ENCODE measurements at places on chromosomes 3 and 15.

DNA sequence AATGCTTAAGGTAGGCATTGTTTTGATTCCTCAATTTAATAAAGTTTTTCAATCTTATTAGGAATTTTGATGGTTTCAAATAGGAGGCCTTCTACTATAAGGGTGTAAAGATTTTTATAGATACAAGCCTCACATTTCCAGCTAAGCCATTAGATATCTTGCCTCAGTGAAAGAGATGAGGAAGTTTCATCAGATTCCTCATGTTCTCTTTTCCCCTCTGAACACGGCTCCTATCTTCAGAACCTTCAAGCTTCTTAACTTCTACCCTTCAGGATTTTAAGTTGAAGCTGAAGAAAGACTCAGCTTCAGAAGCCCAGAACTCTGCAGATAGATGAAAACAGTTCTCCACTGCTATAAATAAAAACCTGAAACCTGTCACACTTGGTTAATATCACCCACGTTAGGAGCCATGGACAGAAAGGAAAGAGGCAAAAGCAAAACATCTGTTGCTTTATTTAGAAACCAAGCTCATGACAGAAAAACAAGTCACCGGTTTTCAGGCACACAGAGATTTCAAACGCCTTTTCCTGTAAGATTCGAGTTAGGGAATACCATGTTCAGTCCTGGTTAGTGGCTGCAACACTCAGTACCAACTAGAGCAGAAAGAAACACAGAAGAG is 82.2 kb upstream of the GOLGA8B start:
- DNase-seq: no peak

- DNase-seq: no peak
Measured at GRCh38 chr3:36959821-36960220, 15.0 kb upstream of the TRANK1 start.

DNA sequence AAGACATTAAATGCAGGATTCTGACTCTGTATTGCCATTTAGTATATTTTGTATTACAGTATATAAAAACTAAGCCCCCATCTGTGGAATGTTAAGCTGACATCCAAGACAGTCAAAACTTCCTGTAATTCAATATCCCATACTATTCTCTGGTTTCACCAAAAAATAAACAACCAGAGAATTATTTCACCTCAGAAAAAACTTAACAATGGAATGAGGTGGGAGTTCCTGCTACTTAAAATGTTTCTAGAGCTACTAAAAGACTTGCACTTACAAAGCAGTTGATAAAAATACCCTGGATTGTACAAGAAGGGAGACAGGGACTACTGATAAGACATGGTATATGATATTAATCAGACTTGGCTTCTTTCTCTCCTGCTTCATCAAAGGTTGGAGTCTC is 8.3 kb downstream of the ARL13B start:
- DNase-seq: no peak

GRCh38 chr3:101972430-101973162 is 123.3 kb downstream of the NFKBIZ start:
- no peak for DNase-seq

DNA sequence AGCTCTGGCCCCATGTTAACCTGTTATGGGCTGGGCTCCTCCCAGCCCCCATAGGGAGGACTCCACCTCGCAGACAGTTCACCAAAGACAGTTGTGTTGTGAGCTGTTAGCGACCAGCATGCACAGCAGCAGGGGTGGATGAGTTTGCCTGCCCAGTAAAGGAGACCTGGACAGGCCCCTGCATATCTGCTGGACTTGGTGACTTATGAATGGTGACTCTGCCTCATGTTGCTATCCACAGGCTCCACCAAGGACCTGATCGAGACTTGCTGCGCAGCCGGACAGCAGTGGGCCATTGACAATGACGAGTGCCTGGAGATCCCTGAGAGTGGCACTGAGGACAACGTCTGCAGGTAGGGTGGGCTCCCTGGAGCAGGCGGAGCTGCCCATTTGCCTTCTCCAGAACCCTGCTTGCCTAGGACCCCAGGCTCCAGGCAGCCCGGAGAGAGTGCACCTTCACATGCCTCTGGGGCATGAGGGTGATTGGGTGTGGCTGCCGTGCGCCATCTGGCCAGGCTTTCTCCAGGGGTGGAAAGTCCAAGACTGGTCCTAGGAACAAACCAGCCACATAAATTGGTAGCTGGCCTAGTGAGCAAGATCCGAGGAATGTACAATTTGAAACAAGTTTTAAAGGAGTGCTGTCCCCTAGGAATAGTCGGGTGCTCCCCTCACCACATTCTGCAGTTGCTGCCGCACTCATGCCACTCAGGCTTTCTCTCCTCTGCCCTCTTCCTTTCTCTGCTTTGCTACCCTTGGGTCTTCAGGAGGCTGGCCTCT is 59.1 kb downstream of the FBLN2 start:
- DNase-seq: no peak

DNA sequence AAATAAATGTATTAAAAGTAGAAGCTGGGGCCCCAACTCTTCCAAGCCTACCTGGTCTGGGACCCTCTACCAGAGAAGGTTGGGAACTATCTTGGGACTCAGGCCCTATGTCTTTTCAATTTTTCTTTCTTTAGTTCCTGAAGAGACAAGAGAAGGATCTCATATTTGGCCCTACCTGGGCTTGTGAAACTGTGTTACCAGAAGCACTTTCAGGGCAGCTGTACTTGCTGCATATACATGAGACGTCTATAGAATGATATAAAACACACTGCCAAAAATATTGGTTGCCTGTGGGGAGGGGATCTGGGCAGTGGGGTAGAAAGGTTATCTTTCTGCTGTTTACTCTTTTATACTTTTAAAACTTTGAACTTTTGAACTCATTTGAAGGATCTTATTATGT is 604 bp upstream of the EPB42 start:
- no peak for DNase-seq

DNA sequence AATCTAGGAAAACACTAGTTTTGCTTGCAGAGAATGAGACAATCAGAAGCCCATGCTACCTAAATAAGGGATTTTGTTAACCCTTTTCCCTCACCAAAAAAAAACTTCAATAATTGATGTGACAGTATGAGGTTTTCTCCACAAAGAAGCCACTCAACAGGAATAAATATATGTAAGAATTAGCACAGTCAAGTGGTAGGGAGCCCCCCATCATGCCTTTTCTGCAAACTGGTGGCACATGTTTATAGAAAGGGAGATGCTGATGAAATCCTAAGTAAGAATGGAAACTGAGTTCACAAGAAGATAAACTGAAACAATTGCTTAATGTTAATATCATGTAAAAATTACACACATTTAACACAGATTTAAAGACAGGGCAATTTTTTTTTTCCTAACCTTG is 51.0 kb downstream of the PHC3 start:
- no peak for DNase-seq

DNA sequence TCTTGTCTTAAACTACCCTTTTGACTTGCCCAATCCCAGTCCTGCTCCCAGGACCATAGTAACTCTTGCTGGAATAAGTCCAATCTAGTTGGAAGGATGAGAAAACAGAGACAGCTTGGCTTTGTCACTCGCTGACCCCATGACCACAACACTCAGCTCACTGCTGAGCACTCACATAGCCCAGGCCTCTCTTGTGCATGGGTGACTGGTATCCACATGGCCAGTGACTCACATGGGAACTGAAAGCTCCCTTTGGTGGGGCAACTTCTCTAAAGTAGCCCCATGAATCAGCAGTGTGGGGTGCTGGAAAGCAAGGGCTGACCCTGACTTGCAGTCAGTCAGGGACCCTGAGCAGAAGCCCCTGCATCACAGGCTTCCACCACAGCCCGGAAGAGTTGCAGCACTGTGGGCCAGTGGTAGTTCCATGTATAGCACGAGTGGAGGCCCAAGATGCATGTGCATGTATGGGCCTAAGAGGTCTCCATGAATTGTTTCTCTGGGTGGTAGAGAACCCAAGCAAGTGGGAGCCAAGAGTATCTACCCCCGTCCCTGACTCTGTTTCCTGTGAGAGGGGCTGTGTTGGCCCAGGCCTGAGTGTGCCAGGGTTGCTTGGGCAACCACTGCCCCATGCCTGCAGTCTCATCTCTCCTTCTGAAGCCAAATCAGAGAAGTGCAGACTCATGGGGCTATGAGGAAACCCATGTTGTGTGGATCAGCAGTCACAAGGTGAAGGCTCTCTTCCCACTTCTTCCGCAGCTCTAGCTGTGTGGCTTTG is 62.1 kb upstream of the XCR1 start:
- no peak for DNase-seq

GRCh38 chr15:20357481-20358065 is 184.0 kb downstream of the GOLGA6L6 start:
- DNase-seq: no peak

DNA sequence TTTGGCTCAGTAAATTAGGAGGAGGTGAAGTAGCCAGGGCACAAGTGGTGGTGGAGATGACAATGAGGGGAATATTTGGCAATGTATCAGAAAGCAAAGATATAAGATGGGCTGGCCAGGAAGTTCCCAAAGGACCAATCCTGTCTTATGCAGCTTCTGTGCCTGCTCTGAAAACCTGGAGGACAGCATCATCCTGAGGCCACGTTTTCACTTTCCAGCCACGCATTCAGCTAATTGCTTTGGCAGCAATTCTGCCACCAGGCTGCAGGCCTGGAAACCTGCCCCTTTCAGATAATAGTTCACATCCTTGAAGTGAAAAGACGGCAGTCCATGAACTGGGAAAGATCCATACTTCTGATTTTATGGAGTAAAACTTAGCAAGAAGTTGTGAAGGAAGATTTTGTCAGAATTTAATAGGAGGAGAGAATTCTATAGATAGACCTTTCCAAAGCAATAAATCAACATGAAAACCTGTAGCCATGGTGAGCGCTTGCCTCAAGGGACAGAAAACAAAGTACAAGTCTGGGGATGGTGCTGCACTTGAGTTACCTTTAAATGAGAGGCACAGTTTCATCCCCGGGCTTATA is 682.5 kb downstream of the GRM7 start:
- DNase-seq: no peak

GRCh38 chr3:37712421-37712820 is 149.3 kb upstream of the CTDSPL start:
- DNase-seq: no peak

GRCh38 chr3:138327831-138328230 is 1.8 kb downstream of the NME9 start:
- DNase-seq: no peak

GRCh38 chr15:51869060-51869421 is 39.6 kb downstream of the TMOD3 start:
- no peak for DNase-seq

GRCh38 chr3:189635339-189635738 is 4.2 kb downstream of the TP63 start:
- DNase-seq: no peak

DNA sequence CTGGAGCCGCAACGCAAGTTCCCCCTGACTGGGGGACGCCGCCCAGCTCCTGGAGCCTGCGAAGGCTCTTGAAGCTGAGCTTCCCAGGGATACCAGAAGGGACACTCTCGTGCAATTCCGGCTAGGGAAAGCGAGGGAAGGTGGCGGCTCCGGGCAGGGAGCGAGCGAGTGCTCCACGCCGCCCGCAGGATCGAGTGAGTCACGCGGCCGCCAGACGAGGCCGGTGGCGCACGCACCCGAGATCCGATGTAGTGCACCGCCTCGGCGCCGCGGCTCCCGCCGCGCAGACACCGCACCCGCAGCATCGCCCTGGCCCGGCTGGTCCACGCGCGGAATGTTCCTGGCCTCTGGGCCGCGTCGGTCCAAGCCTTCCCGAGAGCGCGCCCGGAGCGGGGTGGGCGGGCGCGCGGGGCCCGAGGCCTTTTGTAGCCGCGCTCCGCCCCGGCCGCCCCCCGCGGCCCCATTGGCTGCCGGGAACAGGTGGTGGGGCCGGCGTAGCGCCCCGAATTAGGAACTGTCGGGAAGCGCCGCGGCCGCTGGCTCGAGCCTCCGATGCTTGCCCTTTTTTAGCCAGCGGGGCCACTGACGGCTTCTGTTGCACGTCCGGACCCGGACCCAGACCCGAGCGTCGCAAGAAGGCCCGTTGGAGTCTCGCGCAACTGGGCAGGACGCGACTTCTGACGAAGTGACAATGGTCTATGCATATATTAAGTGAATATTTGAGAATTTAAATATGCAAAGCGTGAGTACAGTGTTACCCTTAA is at the start of gene GATM:
TSS of gene GATM (minus strand) at position 396 of the 764 bp plus-strand sequence. CDS start at position 305, 91 bp downstream.
- peak; percentile 8 for DNase-seq

DNA sequence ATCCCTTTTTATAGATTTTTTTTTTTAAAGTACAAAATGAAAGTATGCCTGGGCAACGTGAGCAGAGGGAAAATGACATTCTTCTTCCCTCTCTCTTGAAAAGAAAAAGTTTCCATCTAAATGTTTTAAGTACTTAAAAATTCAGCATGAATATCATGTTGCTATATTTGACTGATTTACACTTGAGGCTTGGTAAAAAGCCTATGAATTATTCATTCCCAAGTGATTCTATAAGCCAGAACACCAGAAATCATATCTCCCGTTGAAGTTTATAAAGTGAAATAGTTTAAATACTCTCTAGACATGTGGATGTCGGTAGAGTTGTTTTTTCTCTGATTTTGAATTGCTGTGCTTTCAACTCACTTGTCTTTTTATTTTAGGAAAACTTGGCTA is 276.2 kb upstream of the RARB start:
- DNase-seq: no peak

- DNase-seq: no peak
Measured at GRCh38 chr15:82870727-82871320, 61.4 kb downstream of the WHAMM start.

DNA sequence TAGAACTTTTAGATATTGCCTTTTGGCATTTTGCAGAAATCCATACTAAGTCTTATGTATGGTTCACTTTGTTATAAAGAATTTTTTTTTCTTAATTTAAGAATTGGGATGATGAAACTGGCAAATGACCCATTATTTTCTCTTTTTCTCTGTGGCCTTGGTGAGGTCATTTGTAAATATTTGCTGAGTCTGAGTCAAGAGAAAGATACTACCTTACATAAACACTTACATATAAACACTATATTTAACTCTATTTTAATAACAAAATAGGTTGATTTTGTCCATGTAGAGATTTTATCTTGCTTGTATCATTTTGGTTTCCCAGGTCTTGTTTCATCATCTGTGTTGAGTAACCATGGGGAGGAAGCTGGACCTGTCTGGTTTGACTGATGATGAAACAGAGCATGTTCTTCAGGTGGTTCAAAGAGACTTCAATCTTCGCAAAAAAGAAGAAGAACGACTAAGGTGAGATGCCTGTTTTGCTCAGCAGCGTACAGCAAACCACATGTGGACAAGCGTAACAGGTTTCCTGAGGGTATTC is 91.1 kb downstream of the MYRIP start:
- DNase-seq: no peak

GRCh38 chr3:44890258-44890657 is 15.8 kb downstream of the TGM4 start:
- no peak for DNase-seq

- no peak for DNase-seq
Measured at GRCh38 chr3:120324190-120324589, 25.0 kb downstream of the LRRC58 start.

GRCh38 chr15:75861750-75862402 is 18.6 kb downstream of the UBE2Q2 start:
- no peak for DNase-seq

DNA sequence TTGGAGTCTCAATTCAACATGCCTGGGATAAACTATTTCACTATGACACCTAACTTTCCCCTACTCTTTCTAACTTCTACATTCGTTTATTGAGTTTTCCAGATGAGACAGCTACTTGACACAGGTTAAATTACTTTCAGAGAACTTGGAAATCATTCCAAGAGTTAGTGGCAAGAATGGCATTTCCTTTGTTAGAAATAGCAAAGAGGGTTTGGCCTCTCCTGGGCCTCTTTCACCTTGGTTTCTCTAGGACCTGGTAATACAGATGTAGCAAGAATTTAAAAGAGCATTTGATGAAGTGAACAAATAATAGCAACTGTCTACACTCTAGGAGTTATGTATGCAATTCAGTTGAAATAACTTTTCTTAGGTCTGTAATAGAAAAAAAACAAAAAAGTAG is 748.9 kb downstream of the MECOM start:
- no peak for DNase-seq

All from stimulated activated CD8-positive, alpha-beta memory T cell treated with anti-CD3 and anti-CD28 coated beads, Interleukin-4, amount 100 ng/mL, for 1 hour (primary cell).